ENCODE measurements at places on chromosomes 13 and 19.
A peak's percentile ranks its signal among the peaks of the same experiment; 100 is the strongest.

DNA sequence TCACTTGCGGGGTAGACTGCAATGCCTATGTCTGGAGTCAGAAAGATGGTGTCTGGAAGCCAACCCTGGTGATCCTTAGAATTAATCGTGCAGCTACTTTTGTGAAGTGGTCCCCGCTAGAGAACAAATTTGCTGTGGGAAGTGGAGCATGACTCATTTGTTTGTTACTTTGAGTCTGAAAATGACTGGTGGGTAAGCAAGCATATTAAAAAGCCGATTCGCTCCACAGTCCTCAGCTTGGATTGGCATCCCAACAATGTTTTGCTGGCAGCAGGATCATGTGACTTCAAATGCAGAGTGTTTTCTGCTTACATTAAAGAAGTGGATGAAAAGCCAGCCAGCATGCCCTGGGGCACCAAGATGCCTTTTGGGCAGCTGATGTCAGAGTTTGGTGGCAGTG, 9.5 kb upstream of the ERVV-1 start:
- DNase-seq, result no peak

- no peak for DNase-seq
Measured at GRCh38 chr19:19587771-19588170, 30.7 kb downstream of the PBX4 start.

DNA sequence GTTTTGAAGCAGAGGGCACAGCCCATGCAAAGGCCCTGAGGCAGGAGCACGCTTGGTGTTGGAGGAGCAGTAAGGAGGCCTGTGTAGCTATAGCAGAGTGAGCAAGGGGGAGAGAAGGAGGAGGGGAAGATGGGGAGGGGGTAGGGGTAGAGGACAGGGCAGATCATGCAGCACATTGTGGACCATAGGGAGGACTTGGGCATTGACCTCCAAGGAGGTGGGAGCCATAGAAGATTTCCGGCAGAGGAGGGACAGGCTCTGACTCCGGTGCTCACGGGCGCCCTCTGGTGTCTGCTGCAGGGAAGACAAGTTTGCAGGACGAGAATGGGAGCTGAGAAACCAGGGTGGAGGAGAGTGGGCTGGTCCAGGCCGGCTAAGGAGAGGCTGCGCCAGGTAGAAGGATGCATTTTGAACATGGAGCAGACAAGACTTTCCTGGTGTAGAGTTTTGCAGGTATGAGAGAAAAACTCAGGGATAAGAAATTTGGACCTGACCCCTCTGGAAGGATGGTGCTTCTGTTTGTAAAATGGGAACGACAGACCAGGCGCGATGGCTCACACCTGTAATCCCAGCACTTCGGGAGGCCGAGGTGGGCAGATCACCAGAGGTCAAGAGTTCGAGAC, 13.7 kb upstream of the CREB3L3 start:
- DNase-seq, result peak; percentile 55

DNA sequence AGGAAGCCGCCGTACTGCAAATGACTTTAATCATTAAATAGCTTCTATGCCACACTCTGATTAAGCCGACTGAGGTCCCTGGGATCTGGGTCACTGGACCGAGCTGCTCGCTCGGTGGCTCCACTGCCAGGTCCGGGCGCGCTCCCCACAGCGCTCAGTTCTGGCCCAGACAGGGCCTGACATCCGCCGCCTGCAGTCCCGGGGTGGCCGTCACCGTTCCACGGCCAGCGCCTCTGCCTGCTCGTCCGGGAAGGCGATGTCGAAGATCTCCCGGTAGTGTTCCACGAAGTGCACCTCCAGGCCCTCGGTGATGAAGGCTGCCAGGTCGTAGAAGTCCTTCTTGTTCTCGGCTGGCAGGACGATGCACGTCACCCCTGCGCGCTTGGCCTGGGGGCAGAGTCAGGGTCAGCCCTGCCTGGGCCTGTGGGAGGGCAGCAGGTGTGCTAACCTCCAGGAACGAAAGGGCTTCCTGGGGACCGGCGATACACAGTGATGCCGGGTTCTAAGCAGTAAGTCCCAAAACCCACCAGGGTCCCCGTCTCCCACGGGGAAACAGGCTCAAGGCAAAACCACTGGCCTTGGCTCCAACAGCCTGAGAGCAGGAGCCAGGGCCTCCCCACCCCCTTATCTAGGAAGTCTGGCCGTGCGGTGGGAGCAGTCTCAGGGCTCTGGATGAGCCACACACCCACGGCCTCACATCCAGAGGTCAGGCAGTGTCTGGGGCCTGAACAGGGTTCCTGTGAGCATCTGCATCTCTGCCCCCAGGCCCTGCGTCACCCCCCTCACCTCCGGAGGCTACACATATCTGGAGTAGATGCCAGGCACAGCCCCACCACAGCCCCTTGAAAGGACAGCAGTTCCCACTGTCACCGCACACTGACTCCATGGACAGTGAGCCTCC, 2.0 kb downstream of the RPL36 start:
- DNase-seq, result no peak

- DNase-seq, result no peak
Measured at GRCh38 chr13:26228096-26228495, 6.0 kb upstream of the RNF6 start.

GRCh38 chr19:2375353-2376121, 15.5 kb downstream of the TMPRSS9 start:
- no peak for DNase-seq

- no peak for DNase-seq
Measured at GRCh38 chr19:33271246-33272021, 30.9 kb downstream of the CEBPA start.

- DNase-seq, result no peak
Measured at GRCh38 chr13:50697746-50698539, 145.5 kb downstream of the DLEU7 start.

- DNase-seq, result no peak
Measured at GRCh38 chr19:47499863-47500830, 14.7 kb downstream of the NAPA start.

DNA sequence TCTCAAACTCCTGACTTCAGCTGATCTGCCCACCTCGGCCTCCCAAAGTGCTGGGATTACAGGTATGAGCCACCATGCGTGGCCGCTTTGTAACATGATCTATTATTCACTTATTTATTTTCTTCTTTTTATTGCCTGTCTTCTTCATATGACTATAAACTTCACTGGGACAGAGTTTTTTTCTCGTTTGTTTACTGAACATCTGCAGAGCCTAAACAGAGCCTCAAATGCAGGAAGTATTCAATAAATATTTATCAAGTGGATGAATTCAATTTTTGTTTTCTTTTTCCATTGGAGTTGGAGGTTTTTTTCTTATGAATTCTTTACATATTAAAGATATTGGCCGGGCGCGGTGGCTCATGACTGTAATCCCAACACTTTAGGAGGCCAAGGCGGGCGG, 54.7 kb downstream of the SKA3 start:
- DNase-seq, result no peak

GRCh38 chr19:52094526-52095130, 937 bp downstream of the ZNF841 start:
- DNase-seq, result no peak

DNA sequence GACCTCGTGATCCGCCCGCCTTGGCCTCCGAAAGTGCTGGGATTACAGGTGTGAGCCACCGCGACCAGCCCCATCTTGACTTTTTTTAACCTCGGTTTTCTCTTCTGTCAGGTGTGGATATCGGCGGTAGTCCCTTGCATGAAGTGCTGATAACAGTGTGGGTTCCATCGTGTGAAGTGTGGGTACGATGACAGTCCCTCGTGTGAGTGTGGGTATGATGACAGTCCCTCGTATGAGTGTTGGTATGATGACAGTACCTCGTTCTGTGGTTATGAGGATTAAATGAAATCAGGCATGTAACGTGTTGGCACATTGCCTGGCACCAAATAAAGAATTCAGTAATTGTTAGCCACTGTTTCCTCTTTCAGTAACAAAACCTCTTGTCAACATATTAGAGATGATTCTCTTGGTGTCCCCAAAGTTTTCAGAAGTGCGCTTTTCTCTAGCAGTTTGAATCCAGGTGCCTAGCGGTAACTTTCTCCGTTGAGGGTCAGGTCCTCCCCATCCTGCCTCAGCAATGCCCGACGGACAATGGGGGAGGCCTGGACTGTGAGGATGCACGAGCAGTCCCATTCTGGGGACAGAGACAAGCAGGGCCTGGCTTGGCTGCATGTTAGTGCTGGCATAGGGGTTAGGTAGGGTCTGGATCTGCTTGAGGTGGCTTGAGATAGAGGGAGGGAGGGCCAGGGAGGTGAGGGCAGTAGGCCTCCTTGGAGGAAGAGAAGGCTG, 15.3 kb downstream of the GATAD2A start:
- DNase-seq, result no peak

DNA sequence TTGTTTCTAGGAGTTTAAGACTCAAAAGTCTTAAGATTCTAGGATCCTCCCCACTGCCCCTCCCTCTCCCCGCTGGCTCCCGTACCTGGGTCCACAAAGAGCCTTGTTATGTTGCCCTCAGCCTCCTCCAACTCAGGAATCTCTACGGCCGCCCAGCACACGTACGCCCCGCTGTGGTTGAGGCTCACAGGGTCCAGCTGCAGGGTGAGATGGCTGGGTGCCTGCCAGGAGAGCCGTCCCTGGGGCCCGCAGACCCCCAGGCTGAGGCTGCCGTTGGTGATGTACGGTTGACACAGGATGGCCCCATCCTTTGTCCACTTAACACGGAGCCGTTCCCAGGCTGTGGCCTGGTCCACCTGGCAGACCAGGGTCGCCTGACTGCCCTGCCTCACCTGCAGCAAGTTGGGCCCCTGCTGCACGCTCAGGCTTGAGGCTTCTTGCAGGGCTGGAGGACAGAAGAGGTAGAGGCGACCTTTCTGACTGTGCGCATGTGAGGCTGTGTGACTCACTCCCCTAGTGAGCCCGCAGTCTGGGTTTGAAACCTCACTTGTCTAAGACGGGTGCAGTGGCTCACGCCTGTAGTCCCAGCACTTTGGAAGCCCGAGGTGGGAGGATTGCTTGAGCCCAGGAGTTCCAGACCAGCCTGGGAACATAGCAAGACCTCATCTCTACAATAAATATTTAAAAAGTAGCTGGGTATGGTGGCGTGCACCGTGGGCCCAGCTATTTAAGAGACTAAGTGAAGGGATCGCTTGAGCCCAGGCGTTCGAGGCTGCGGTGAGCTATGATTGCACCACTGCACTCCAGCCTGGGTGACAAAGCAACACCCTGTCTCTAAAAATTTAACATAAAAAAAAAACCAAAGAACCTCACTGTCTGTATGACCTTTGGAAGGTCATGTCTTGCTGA, 4.0 kb downstream of the TMIGD2 start:
- no peak for DNase-seq

GRCh38 chr13:113643593-113643992, 14.4 kb downstream of the ATP4B start:
- no peak for DNase-seq

- no peak for DNase-seq
Measured at GRCh38 chr19:41449865-41450178, 6.9 kb downstream of the ERICH4 start.

DNA sequence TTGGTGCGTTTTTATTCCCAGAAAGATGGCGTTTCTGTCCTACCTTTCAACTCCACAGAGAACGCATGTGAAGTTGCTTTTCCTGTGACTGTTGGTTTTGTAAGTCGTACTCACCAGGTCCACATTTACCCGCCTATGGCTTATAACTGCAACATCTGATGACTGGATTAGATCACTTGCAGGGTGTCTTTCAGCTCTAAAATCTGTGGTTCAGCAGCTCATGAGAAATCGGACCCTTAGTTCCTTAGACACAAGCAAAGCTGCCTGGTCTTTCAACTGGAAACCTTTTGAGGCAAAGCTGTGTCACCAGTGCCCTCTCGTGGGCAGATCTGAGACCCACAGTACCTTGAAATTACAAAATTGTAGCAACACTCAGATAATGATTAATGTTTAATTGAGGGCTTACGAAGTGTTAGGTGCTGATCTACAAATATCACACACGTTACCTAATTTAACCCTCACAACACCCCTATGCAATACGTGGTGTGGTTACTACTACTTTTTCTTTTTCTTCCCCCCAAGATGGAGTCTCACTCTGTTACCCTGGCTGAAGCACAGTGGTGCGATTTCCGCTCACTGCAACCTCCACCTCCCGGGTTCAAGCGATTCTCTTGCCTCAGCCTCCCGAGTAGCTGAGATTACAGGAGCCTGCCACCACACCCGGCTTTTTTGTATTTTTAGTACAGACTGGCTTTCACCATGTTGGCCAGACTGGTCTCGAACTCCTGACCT, 65.4 kb downstream of the RUBCNL start:
- peak; percentile 41 for DNase-seq

DNA sequence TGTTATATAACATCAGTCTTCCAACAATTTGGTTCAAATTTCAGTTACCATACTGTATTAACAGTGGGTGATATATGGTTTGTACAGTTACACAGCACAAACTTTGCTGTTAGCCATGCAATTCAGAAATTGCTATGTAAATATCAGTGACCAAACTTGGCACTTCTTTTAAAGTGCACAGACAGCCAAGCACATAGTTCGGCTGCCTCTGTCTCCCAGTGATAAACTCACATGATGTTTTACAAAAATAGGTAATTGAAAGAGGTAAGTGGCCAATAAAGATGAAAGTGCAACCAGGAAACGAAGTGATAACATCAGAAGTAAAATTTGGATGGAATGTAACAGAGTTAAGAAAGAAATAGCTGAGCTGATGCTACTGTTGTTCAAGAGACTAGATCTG, 143.9 kb downstream of the PCDH9 start:
- DNase-seq, result no peak

DNA sequence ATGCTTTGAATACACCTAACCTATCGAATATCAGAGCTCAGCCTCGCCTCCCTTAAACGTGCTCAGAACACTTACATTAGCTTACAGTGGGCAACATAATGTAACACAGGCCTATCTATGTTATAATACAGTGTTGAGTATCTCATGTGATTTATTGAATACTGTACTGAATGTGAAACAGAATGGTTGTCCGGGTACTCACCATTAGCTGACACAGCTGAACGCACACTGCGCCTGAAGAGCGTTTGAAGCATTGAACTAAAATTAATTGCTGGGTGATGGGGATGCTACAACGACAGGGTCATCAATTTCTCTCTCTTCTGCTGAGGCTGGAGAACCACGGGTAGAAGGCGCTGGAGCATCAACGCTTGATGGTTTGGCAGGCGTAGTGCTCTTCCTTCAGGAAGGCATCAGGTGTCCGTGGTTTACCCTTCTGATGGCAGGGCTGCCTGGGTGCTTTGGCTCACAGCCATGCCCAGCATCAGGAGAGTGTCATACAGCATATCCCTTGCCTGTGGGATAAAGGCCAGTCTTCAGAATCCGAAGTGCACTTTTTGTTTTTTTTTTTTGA, 46.9 kb upstream of the UBE2L5 start:
- no peak for DNase-seq

DNA sequence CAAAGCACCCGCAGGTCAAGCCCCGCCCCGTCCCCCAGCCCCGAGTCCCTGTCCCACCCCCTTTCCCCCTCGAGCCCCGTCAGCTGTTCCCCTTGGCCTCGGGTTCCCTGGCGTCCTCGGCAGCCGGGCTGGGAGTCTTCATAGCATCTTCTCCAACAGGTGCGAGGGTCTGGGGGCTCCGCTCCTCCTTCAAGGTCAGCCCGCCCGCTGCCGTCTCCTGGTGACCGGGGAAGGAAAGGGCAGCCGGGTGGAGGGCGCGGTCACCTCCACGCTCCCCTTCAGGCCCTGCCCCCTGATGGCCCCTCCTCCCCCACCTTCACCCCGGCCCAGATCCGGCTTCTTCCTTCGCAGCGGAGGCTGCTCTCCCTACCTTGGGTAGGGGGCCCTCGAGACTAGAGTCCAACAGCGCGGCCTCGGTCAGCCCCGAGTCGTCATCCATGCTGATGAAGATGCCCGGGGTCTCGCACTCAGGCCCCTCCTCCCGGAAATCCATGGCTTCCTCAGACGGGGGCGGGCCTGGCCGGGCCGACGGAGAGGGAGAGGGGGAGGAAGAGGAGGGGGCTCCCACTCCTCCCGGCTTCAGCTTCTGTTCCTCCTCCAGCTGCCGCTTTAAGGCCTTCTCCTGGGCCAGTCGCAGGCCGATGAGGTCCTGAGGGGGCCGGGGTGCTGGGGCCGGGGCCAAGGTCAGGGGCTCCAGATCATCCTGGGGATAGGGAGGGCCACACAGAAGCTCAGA, 541 bp upstream of the RSPH6A start:
- no peak for DNase-seq
